ENCODE measurements at places on chromosomes 2 and 18. TPM values are rescaled to one million over a fixed set of nuclear protein-coding genes. Genes with fewer than 3 reads are reported as not detected.

The DSC3 gene
- total RNA-seq: 0.04 TPM

The VWC2L gene
- total RNA-seq: not detected

The PLEKHH2 gene
- 0.70 TPM for total RNA-seq

The CAMKMT gene
- 12.0 TPM for total RNA-seq

The ITGB6 gene
- total RNA-seq: not detected

The POTEJ gene
- not detected for total RNA-seq

The RPL37A gene
- total RNA-seq: 3,863 TPM

The APLF gene
- 2.7 TPM for total RNA-seq

The CYP26B1 gene
- not detected for total RNA-seq

The GREB1 gene
- total RNA-seq: 0.30 TPM

The ERBB4 gene
- not detected for total RNA-seq

The ATP8B1 gene
- 0.15 TPM for total RNA-seq

The CTAGE1 gene
- not detected for total RNA-seq

The ANKRD30B gene
- not detected for total RNA-seq

The CYBRD1 gene
- total RNA-seq: 0.97 TPM

The IL1F10 gene
- not detected for total RNA-seq

The TEX44 gene
- total RNA-seq: not detected

The MYOM1 gene
- 0.59 TPM for total RNA-seq

The FOXD4L1 gene
- total RNA-seq: 0.17 TPM

The AFF3 gene
- 1.1 TPM for total RNA-seq

The PLB1 gene
- total RNA-seq: 0.73 TPM

The SLC5A6 gene
- 94.1 TPM for total RNA-seq

The ANKRD30BL gene
- not detected for total RNA-seq

The EGR4 gene
- 0.25 TPM for total RNA-seq

The HOXD12 gene
- total RNA-seq: not detected

The GTF3C2 gene
- 76.1 TPM for total RNA-seq

The RTP5 gene
- 0.11 TPM for total RNA-seq

The CERKL gene
- not detected for total RNA-seq

The PJVK gene
- total RNA-seq: 1.5 TPM

The NPC1 gene
- total RNA-seq: 28.1 TPM

The ERICH2 gene
- not detected for total RNA-seq

The SPATA3 gene
- 0.21 TPM for total RNA-seq

The POTEI gene
- not detected for total RNA-seq

The DSG3 gene
- total RNA-seq: not detected

The TRABD2A gene
- total RNA-seq: 28.5 TPM

The LRP1B gene
- not detected for total RNA-seq

Measured in activated CD8-positive, alpha-beta memory T cell treated with anti-CD3 and anti-CD28 coated beads for 36 hours (primary cell).